Midbrain (tissue), 1 donor: ENCODE measurements at places on chromosomes 13 and 19.
A peak's percentile ranks its signal among the peaks of the same experiment; 100 is the strongest.

DNA sequence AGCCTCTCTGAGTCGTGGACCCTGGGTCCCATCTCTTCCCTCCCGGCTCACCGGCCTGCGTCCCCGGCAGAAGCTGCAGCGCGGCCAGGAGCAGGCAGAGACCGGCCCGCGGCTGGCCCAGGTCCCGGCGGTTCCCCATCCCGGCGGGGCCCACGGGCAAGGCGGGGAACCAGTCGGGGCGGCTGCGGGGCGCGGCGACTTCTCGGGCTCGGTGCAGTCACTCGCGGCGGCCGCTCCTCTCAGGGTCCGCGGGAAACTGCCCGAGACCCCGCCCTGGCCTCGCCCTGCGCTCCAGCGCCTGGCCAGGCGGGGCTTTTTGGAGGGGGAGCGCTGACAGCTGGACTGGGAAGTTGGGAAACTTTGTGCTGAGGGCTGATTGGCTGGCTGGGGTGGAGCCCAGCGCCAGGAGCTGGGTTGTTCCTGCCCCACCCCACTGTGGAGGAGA, at the start of gene COL5A3:
Gene COL5A3 (minus strand): TSS at position 258 of the 445 bp plus-strand sequence. CDS start 119 bp downstream, at position 139.
- DNase-seq = no peak

DNA sequence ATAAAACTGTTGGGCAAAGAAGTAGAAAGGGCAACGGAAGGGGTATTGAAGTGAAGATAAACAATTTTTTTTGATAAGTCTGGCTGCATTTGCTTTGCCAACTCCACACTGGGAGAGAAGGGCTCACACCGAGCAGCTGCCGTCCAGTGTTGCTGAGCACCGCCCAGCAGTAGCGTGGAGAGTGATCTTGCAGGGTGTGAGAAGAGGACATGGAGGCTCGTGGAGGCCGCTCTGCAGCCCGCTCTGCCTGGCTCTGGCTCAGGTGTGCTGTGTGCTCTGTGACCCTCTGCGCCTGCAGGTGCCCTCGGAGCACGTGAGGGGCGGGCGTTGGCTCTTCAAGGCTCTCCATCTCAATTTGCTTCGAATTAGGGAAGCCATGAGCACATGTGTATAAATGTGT, 35.9 kb upstream of the TEX29 start:
- DNase-seq = no peak

GRCh38 chr13:22839603-22840530, 340.9 kb upstream of the SGCG start:
- no peak for DNase-seq

DNA sequence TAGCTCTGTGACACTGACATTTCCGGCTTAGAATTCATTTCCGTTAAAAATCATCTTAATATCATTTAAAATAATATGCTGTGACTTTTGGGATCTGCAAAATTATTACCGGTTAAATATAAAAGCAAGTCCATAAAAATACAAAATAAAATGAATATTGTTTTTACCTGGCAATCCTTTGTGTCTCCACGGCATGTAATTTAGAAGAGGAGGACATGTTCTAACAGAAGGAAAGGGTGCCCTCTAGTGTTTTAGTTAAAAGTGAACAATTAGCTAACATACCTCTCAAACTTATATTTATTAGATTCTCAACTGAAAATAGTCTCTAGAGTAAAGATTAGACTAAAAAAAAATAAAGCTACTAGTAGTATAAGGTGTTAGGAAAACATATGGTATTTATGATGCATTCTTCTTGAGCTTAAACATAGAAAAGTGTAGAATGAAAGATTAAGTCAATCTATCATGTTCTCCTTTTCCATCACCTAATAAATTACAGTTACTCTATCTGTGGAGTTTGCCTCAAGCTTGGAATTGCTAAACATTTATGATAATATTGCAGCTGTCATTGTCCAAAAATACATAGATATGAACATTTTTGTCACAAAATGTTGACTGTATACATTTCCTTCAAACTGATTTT, 676.7 kb upstream of the SPRY2 start:
- DNase-seq = peak; percentile 65

- DNase-seq = no peak
These were observed 90.6 kb downstream of the TNFSF13B start for GRCh38 chr13:108360139-108360538.

GRCh38 chr19:4678881-4679790, 9.0 kb upstream of the MYDGF start:
- DNase-seq = no peak

DNA sequence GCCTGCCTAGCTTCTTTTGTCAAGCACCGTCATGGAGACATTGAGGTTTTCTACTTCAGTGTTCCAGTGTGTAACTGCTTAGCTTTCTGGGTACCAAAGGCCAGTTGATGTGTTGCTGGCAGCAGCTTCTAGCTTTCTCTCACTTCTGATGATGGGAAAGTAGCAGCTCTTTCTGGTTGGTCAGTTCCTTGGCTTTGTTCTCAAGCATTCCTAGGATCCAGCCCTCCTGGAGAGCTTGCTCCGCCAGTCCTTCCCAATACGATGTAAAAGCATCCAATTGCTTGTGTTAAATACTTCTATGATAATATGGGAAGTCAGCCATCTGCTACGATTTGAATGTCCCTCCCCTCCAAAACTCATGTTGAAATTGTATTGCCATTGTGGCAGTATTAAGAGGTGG, 182.8 kb downstream of the UGGT2 start:
- DNase-seq = no peak

- no peak for DNase-seq
These were observed 128.8 kb upstream of the GJB6 start for GRCh38 chr13:20360835-20361412.

- DNase-seq = no peak
These were observed 438.1 kb downstream of the FGF9 start for GRCh38 chr13:22108979-22109378.

- DNase-seq = no peak
These were observed 1.7 kb upstream of the MUC16 start for GRCh38 chr19:9011875-9012274.

DNA sequence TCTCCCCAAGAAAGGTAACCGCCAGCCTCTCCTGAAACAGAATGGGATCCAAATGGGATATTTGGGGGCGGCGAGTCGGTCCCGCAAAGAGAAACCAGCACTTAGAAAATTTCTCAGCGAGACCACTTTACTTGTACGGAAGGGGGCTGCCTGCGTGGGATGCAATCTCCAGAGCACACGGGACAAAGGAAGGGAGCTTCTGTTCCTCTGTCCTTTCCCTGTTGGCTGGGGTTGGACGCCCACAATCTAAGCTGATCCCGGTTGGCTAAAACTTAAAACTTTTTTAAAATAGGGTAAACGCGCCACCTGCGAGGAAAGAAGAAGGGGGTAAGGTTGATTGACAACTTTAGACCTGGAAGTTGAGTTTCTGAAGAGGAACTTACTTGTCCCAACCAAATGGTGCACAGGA, 826 bp upstream of the BSG start:
- DNase-seq = no peak

GRCh38 chr19:29118389-29118788, 94.6 kb downstream of the UQCRFS1 start:
- DNase-seq = no peak

DNA sequence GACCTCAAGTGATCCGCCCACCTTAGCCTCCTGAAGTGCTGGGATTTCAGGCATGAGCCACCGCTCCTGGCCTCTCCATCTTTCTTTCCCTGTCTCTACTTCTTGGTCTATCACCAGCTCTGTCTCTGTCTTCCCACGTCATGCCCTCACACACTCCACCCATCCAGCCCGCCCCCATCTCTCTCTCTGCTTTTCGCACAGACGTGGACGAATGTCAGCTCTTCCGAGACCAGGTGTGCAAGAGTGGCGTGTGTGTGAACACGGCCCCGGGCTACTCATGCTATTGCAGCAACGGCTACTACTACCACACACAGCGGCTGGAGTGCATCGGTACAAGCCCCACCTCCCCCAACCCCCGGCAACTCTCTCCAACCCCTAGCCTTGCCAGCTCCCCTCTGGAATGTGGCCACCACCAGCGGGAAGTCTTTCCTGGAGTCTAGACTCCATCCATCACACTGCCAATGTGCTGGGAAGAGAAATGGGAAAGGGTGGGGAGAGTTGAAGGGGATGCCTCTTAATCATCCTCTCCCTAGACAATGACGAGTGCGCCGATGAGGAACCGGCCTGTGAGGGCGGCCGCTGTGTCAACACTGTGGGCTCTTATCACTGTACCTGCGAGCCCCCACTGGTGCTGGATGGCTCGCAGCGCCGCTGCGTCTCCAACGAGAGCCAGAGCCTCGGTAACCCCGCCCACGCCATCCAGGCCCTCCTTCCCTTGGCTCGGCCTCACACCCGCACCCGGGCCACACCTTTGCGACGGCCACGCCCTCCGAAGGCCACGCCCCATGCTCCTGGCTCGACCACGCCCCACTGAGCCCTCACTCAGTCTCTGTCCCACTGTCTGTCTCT, 22.5 kb downstream of the LTBP4 start:
- DNase-seq = no peak

DNA sequence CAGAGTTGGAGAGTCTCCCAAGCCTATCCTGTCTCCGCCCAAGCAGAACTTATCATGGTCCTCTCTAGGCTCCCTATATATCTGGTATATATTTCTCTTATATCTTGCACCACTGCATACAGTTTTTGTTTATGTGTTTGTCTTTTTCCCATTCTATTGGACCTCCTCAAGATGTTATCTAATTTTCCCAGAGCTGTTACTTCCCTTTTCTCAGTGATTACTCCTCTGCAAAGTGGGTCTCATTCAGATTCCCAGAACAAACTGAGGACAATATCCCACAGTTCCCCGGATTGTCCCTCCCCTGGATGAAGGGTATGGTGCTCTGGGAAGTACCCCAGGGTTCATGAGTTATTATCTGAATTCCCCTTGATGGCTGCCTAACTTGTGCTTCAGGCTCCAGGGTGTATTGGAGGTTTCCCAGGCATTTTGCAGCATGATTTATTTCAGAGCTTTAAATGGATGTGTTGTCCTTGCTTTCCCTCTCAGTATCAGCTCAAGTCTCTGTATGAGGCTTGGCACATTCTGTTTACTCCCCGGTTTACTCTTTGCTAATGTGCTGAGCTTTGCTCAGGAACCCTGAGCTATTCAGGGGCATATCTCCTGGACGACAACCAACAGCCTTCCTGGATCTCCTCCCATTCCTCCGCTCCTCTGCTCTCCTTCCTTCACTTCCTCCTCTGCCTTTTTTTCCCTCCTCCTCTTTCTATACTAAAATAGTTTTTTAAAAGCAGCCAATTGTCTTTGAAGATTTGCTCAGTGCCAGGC, 329.3 kb downstream of the SPRY2 start:
- peak; percentile 55 for DNase-seq

GRCh38 chr13:43031881-43032280, 8.5 kb downstream of the DNAJC15 start:
- no peak for DNase-seq

DNA sequence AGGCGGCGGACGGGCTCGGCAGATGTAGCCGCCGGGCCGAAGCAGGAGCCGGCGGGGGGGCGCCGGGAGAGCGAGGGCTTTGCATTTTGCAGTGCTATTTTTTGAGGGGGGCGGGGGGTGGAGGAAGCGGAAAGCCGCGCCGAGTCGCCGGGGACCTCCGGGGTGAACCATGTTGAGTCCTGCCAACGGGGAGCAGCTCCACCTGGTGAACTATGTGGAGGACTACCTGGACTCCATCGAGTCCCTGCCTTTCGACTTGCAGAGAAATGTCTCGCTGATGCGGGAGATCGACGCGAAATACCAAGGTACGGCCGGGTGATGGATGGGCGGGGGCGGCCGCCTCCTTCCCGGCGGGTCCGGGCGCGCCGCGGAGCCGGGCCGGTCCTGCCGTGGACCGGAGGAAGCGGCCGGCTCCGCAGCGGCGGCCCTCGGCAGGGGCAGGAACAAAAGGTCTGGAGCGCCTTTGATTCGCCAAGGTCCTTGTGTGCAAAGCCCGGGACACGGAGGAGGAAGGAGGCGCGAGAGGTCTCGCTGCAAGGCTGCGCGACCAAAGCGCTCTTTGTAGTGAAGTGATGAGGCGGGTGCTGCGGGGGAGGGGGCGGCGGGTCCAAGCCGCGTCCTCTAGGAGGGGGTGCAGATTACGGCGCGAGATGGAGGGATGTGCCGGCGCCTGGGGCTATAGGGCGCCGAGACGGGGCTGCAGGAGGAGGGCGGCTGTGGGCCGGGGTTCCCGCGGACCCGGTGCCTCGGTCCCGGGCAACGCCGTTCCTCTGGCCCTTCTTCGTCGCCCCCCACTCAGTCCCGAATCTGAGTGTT, 689 bp downstream of the ING1 start:
- DNase-seq = peak; percentile 44

DNA sequence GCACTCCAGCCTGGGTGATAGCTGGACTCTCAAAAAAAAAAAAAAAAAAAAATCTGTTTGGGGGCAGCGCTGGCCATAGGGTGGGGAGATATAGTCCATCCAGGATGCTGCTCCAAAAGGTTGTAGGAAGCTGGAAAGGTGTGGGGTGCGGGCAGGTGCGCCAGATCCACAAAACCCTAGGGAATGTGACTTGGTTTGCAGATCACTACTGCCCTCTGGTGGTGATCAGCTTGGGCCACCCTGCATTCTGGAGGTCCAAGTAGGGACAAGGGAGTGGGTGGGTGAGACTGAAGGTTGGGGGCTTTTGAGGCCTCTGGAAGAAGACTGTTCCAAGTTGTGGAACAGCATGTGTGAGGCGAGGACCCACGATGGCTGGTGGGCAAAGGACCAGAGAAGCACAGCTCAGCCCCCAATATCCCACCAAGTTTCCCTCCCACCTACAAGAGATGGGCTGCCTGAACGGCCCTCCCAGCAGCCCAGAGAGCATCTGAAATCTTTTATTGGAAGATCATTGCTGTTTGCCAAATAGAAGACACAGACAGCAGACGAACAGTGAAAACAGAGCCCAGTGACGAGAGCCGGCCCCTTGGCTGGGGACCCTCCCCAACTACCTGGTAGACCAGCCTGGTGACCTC, 10.4 kb upstream of the TYK2 start:
- peak; percentile 36 for DNase-seq

- no peak for DNase-seq
These were observed 11.9 kb upstream of the ITM2B start for GRCh38 chr13:48220981-48221685.

GRCh38 chr13:83929157-83929556, 46.9 kb upstream of the SLITRK1 start:
- no peak for DNase-seq

DNA sequence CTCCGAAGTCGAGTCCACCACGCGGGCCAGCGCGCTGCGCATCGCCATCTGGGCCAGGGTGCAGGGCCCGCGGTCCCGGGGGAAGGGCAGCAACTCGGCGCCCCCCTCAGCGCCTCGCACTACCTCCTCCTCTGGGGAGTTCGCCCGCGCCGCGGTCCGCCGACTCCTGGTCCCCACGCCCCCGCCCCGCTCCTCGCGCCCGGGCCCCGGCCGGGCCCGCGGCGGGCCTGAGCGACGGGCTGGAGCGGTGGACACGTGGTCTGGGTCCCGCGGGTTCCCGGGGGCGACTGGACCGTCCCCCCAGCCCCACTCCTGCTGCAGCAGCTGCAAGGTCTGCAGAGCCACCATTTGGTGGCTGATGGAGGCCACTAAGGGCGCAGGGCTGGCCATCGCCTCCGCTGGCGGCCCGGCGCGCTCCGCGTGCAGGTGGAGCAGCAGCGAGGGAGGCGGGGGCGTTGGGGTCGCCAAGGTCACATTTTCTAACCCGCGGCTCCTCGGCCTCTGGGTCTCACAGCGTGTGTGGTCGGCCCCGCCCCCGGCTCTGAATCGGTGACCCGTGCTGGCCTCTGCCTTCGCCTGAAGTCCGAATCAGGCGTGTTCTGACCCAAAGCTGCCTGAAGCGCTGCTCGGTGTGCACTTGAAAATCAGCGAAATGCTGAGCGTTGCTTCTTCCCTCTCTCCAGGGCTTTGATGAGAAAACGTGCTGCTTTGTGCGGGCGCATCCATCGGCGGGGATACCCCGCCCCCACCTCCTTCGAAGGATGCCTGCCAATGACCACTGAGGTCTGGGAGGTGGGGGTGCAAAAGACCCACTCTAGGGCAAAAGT, at the start of gene DLEU7:
Gene DLEU7 (minus strand): TSS at position 436 of the 827 bp plus-strand sequence. CDS start 46 bp downstream, at position 390.
- no peak for DNase-seq
